NCI-H510A treated with DMSO at 0.1 percent for 48 hours (cell line): ENCODE measurements at places on chromosomes 5 and 9.

GRCh38 chr5:117888688-117889087 is 1099.7 kb downstream of the DTWD2 start:
- no peak for DNase-seq

- DNase-seq, result no peak
Observed at GRCh38 chr9:112858625-112859147, 32.0 kb downstream of the SLC46A2 start.

DNA sequence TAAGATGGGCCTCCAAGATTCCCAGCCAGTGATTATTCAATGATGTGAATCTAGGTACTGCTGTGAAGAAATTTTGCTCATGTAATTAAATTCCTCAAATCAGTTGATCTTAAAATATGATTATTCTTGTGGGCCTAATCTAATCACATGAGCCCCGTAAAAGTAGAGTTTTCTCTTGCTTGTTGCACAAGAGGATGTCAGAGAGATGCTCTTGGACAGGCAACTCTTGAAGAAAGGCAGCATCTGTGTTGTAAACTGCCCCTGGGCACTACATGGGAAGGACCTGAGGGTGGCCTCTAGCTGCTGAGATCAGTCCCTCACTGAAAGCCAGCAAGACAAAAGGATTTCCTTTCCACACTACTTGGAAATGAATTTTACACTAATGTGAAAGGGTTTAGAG is 132.9 kb downstream of the TRPM3 start:
- no peak for DNase-seq

DNA sequence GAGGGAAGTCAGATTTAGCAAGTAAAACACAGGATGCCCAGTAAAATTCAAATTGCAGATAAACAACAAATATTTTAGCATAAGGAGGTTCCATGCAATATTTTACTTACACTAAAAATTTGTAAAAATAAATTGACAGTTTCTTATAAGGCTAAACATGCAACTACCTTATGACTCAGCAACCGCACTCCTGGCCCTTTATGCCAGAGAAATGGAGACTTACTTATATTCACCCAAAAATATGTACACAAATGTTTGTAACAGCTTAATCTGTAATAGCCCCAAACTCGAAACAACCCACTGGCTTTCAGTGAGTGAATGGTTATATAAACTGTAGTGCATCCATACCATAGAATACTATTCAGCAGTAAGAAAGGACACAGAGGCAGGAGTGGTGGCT is 28.6 kb upstream of the TRIM14 start:
- DNase-seq, result no peak

GRCh38 chr5:62083247-62083646 is 222.8 kb upstream of the KIF2A start:
- no peak for DNase-seq

- DNase-seq, result no peak
Observed at GRCh38 chr9:37398464-37399025, 24.0 kb upstream of the GRHPR start.

DNA sequence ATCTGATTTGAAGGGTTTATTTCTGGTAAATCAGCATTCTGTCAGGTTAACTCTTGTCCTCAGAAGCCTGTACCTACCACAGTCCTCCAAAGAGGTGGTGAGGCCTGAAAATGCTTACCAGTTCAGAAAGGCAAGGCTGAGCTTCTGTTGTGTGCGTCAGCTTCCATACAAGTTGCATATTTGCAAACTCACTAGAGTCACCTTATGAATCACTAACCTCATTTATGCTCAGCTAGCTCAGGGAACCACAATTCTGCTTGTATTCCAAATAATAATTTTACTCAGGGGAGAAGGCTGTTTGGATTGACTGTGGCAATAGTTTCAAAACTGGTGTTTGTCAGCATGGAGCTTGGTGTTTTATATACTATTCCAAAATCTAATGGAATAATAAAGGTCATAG is 355.1 kb upstream of the RFX3 start:
- no peak for DNase-seq

DNA sequence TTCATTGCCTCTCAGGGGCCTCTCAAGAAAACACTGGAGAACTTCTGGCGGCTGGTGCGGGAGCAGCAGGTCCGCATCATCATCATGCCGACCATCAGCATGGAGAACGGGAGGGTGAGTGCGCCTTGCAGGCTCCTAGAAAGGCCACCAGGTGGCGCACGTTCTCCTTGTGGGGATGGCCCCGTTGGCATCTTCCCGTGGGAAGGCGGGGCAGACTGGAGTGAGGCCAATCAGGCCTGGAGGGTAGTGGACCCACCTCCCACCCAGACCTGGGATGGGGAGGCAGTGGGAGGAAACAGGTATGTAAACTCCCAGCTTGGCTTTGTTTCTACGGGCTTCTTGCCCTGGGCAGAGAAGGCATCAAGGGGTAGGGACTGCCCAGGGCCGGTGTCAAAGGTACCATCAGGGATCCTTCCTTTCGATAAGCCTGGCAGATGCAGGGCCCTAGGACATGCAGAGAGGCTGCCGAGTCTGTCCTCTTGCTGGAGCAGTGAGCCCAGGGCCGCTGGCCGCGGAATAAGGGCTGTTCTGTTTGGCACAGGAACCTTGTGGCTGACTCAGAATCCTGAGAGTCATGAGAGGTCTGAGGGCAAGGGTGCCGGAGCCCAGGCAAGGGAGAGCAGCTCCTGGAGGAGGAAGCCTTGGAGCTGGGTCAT is 18.9 kb upstream of the SPTLC1 start:
- peak; percentile 76 for DNase-seq

DNA sequence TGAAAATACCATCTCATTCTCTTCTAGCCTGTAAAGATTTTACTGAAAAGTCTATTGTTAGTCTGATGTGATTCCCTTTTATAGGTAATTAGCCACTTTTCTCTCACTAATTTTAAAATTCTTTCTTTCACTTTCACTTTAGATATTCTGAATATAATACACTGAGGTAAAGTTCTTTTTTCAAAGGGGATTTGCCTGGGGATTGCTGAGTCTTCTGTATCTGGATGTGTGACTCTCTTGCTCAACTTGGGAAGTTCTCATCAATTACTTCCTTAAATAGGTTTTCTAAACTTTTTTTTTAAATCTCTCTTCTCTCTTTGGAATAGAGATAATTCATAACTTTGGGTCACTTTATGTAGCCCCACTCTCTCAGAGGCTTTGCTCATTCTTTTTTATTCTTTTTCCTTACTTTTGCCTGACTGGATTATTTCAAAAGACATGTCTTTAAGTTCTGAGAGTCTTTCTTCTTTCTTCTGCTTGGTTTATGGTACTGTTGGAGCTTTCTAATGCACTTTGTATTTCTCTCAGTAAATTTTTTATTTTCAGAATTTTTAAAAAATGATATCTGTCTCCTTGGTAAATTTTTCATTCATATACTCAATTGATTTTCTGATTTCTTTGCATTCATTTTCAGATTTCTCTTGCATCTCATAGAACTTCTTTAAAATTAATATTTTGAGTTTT is 55.9 kb upstream of the IL12B start:
- DNase-seq, result no peak
